ENCODE measurements at places on chromosomes 4 and X.

- DNase-seq, result no peak
Measured at GRCh38 chr4:40438384-40439026, 103.4 kb downstream of the CHRNA9 start.

DNA sequence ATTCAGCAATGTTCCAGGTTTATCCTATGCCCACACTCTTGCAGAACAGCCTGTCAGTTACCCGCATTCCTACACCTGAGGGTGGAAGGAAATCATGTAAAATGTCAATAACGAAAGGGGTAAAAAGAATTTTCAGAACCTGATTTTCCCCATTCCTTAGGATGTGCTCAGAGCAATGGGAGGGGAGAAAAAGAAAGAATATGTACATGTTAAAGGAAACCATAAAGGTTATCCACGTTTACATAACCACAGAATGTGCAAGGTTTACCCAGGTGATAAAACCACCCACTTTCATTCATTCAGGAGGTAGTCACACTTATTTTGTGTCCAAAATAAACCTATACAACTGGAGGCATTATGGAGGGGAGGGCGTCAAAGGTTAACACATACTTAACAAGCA is 335.5 kb downstream of the ZNF674 start:
- no peak for DNase-seq

DNA sequence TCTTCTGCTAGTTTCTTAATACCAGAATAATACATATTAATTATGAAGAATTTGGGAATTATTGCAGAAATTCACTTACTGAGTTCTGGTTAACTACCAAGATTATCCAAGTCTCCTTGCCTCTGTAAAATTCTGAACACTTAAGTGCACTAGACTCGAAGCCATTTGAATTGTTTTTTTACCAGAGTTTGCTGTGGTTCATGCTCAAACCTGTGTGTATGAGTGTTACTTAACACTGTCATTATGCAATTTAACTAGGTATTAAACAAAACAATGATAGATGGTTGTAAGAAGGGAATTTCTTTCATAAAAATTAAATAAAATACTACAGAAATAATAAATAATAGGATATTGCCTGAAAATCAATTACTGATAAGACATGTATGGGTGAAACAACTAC is 145.6 kb upstream of the FAT4 start:
- no peak for DNase-seq

GRCh38 chr4:154456240-154456639 is 35.4 kb downstream of the DCHS2 start:
- DNase-seq, result no peak

GRCh38 chr4:3735196-3735595 is 31.0 kb upstream of the ADRA2C start:
- DNase-seq, result no peak

Measured in posterior cingulate gyrus (tissue), 11 donors.